IPS DF 6.9 (cell line): ENCODE measurements at places on chromosomes 1 and 21.

- no peak for DNase-seq
These were observed 75.5 kb upstream of the LRRC53 start for GRCh38 chr1:74587888-74588287.

DNA sequence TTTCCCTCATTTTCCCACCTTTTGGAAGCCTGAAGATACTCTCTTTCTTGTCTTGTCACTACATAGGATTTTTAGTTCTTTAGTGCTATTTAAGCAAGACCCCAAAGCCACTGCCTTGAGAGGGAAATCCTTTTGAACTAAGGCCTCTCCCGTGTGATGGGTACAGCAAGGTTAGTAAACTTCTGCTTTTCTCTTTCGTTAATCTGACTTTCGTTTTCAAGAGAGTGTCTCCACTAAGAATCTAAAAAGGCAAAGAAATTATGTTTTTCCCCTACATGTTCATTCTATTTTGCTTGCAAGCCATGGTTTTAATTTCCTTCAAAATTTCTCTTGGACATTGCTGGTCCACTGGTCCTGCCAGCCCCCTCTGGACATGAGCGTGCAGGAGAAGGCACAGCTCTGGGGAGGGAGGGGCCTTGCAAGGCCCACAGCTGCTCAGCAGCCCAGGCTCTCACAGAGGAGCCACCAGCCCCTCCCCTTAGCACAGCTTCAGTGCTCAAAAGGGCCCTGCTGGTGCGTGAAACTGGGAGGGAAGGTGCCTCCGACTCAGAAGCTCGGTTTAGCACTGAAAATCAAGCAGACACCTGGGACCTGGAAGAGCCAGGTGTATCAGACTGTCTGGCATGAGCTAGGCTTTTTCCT is 210.9 kb upstream of the GALNT2 start:
- no peak for DNase-seq

DNA sequence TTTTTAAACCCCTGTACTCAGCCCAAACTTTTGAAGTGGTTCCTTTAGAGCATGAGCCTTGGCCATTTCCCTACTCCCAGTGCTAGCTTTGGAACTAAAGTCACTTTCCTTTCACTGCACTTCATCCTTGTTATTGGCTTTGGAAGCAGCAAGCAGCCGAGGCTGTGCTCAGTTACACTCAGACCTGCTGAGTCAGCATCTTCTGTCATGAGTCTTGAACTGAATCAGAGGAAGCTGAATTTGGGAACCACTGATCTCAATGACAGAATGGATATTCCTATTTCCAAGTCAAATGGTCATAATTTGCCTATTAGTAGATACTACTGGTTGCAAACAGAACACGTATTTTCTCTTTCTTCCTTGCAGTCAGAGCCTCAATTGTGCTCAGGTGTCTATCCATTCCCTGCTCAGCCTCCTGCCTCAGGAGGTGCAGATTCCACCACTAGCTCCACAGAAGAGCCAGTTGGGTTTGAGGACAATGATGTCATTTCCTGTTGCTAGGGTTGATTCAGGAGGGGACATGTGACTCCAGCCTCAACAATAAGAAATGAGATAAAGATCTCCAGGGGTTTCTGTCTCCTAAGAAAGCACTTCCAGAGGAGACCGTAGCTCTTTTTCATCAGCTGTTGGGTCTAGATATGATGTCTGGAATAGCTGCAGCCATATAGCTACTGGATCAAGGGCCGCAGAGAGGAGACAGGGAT is 44.9 kb upstream of the NTPCR start:
- DNase-seq: no peak

DNA sequence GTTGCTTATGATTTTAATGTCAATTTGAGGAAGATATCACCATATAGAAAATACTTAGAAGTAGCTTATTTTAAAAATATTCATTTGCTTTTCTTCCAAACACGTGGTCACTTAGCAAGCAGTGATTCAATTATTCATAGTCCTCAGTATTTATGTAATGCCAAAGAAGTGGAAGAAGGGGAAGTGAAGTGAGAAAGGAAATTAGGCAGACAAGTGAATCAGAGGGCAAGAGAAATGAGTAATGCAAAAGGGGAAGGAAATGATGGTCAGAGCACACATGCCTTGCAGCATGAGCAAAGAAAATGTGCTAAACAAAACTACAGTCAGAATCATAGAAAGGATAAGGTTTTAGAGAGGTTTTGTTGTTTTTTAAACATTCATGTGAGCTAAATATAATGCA is 31.8 kb downstream of the SDCCAG8 start:
- DNase-seq: no peak

DNA sequence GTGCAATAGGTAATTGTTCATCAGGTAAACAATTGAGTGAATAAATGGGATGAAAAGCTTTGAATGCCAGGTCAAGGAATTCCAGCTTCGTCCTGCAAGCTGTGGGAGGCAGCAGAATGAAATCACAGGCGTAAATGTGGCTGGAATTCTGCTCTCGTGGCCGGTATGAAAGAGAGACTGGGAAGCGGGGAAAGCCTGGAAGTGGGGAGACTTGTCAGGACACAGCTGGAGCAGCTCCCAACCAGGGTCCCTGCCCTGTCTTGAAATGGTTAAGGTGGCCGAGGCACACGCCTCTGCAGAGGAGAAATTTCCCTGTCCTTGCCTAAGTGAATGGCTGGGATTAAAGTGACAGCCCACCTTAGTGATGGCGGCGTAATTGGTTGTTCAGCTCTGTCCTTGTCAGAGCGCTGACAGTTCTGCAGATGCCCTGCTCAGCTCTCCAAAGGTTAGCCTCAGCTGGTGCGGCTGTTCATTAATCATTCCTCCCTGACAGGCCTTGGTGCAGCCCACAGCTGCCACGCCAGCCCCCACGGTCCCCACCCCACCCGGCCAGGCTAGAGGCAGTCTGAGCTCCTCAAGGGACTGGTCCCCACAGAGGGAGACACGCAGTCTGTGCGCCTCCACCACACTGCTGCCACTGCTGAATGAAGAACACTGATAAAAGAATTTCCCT is 398.3 kb upstream of the POU3F1 start:
- DNase-seq: no peak

- DNase-seq: no peak
These were observed 150.5 kb downstream of the KAZN start for GRCh38 chr1:14748977-14749376.

DNA sequence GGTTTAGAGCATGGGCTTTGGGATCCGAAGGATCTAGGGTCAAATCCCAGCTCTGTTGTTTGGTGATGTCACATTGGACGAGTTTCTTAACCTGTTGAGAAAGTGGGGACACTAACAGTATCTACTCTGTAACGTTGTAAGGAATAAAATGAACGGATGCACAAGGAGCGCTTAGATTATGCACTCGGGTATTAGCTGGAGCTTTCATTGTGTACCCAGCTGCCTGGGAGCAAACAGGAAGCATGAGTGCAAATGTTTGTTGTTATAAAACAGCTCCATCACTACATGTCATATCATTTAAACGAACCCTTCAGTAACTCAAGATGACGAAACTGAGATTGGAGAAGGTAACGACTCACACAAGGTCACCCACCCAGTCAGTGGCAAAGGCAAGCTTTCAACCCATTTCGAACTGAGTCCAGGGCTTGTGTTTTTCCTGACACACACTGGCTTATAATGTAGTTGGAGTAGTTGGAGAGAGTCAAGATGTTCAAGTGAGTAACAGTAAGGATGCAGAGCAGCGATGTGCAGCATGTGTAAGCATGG is 16.2 kb upstream of the SLC6A17 start:
- no peak for DNase-seq

DNA sequence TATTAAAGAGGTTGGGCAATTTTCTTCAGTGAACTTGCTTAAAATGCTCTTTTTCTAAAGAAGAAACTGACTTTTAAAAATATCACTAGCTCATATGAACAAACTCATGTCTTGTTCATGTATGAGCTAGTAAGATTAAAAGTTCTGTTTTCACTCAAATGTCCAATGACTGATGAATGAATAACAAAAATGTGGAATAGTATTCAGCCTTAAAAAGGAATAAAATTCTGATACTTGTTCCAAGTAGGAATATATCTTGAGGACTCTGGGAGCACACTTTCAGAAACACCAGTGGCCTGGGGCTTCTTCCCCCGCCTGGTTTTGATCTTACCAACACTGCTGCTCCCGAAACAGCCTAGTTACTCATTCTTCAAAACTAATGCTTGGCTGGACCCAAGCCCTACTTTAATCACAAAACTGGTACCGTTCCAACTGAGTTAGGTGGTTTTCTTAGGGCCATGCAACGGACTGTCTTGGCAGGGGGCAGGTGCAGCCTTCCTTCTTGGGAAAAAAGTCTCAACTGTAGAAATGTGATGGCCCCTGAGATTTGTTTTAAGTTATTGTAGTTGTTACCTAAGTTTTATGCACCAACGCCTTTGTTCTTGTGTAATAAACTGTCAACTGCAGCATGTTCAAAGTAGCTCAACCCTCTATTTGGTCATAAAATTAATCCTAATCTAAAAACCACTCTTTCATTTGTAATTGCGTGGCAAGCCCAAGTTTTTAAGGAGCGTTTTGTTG is 116.0 kb downstream of the ETS2 start:
- no peak for DNase-seq

DNA sequence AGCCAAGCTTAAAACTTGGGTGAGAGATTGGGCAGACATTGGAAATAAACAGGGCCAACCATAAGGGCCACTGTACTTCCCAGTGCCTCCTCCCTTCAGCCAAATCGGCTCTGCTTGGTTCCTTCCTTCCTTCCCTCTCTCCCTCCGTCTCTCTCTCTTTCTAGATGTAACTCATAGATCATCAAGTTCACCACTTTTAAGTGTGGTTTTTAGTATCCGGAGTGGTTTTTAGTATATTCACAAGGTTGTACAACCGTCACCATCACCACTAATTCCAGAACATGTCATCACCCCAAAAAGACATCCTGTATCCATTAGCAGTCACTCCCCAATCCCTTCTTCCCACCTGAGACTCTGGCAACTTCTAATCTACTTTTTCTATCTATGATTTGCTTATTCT is 51.0 kb downstream of the MYSM1 start:
- no peak for DNase-seq

- DNase-seq: no peak
These were observed 41.0 kb upstream of the IGSF21 start for GRCh38 chr1:18066576-18066975.

- no peak for DNase-seq
These were observed 7.6 kb downstream of the EPHX4 start for GRCh38 chr1:92037400-92037799.

DNA sequence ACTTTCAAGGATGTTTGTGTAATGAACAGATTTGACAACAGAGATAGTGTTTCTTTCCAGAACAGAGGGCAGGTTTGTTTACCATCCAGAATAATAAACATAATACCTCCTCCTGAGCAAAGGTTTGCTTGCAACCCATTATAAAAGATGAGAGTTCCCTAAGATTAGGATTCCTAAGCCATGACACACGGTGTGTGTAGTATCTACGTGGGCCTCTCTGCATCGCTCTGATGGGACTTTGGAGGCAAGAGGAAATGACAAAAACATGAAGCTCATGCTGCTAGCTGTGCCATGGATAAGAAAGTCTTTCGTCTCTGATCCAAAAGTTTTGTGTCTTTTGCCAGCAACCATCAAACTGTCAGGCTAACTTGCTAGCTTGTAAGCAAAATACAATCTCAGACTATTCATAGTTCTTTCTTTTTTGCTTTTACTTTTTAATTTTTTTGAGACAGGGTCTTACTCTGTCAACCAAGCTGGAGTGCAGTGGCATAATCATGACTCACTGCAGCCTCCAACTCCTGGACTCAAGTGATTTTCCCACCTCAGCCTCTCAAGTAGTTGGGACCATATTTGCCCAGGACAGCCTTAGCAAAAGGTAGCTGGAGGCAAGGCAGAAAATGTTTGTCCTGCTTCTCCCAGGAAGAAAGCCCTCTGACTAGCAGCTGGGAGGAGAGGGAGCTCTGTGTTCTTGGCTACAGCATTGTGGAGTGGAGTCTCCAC is 81.1 kb downstream of the LHX4 start:
- DNase-seq: no peak

GRCh38 chr1:116988908-116989307 is 12.7 kb upstream of the CD101 start:
- DNase-seq: no peak

DNA sequence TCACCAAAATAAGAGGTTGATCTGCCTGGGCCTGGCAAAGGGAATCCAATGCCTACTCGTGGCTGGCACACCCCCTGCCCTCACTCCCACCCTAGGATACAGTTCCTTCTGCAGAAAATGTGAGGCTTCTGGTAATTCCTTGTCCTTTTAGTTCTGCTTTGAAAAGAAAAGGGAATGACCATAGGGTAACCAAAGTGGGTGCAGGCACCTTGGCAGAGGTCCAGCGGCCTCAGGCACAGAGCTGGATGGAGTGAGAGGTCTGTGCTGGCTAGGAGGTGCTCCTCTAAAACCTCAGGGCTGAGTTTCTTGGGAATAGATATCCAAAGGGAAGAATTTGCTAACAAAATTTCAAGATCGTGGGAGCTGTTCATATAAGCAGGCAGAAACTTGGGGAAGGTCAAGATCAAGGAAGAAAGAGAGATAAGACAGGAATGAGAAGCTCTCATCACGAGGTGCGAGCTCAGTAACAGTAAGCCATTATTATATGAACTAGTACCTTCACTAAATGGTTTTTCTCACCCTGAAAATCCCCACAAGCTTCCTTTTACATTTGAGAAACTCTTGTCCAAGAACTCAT is 293.1 kb upstream of the LYPLAL1 start:
- no peak for DNase-seq

DNA sequence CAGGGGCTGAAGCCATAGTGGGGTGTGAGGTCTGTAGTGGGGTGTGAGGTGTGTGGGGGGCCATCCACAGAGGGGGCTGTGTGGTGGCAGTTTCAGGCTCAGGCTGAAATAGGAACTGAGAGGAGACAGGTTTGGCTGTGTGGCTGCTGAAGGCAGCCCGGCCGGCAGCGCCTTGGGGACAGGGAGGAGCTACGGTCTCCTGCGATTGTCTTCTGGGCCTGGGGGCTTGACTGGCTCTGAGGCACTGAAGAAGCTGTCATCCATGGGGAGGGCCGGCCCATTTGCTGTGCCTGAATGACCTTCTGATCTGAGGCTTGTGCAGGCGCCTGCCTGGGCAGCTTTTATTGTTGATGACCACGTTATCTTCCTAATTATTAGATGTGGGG is 10.0 kb upstream of the TTC34 start:
- no peak for DNase-seq

- no peak for DNase-seq
These were observed at the start of gene FNBP1L for GRCh38 chr1:93447481-93448291. FNBP1L (plus strand) TSS chr1:93448118; CDS start chr1:93448282, 164 bp downstream.
